ENCODE measurements at places on chromosomes 7 and 10.
A peak's percentile ranks its signal among the peaks of the same experiment; 100 is the strongest.

GRCh38 chr7:127251465-127252376, 1.0 kb downstream of the GRM8 start:
- DNase-seq, result no peak

DNA sequence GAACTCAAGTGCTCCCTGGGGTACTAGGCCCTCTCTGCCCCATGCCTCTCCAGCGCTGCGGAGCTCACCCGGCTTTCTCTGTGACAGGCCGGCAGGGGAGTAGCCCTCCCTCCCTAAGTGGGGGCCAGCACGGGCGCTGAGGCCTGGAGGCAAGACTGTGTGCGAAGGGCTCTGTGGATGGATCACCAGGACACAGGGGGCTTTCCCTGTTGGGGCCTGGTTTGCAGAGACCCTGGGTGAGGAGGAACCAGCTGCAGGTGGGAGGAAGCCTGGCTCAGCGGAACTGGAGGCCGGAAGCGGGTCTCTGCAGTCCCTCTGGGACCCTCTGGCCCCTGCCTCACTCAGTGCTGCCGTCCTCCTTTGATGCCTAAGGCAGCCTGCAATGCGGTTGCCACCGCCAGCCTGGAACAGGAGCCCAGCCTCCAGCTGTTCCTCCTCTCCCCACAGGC, 106.0 kb downstream of the CYTH3 start:
- DNase-seq, result no peak

- DNase-seq, result no peak
These were observed 114.6 kb upstream of the RET start for GRCh38 chr10:42962110-42962901.

- DNase-seq, result no peak
These were observed 51.8 kb downstream of the TACC2 start for GRCh38 chr10:122040786-122041185.

- no peak for DNase-seq
These were observed 85.3 kb upstream of the CCDC6 start for GRCh38 chr10:59991661-59992060.

DNA sequence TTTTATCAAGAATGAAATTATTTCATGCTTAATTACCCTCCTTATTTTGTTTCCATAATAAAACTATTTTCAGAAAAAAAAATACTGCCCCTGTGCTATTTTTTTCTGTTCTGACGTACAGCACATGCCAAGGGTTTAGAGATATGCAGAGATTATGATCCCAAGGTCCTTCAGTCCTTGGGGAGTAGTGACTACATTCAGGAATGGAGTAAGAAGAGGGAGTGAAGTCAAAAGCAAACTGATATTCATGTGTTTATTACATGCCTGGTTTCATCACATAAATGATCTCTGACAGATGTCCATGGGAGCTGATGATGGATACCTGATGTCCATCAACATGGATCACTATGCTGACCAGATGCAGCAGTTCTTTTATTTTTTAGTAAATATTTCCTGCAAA, 17.2 kb downstream of the AKAP9 start:
- DNase-seq, result no peak

- peak; percentile 41 for DNase-seq
These were observed 2.0 kb upstream of the PLCE1 start for GRCh38 chr10:93991596-93992284.

Data from SW 1271 (cell line).